ENCODE measurements at places on chromosomes 7 and 10.

GRCh38 chr7:71679480-71679879 lies 547.5 kb downstream of the GALNT17 start:
- no peak for DNase-seq

- no peak for DNase-seq
Measured at GRCh38 chr7:135938563-135938962, 38.6 kb downstream of the MTPN start.

DNA sequence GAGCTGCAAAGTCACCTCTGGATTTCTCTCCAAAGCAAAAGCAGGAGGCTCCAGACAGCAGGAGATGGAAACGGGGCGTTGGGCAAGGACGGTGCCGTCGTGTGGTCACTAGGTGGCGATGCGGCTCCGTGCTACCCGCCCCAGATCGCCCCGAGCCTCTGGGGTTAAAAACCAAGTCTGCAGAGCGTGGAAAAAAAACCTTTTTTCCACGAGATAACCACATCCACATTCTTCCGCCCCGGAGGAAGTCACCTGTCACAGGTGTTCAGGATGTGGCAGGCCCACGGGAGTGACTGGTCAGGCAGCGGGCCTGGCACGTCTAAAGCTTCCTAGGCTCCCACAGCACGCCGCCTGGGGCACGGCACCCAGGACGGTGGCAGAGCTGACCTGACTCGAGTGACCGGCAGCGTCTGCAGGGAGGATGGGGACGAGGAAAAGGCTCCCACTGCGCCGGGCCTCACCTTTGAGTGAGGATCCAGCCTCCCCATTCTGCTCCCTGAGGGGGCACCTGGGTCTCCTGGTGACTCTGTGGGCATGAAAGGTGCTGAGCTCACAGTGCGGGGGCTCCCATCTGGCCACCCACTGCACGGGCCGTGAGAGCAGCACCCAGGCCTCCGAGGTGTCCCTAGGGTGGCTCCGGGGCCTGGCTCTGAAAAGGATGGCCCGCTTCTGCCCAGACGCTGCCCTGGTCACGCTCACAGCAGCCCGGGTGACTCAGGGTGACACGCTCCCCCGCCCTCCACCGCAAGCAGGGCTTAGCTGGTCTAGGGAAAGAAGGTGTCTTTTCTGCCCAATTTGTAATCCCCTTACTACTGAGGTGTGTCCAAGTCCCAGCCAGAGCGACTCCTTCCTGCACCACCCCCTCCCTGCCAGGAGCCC lies 71.3 kb upstream of the TNRC18 start:
- peak; percentile 90 for DNase-seq

DNA sequence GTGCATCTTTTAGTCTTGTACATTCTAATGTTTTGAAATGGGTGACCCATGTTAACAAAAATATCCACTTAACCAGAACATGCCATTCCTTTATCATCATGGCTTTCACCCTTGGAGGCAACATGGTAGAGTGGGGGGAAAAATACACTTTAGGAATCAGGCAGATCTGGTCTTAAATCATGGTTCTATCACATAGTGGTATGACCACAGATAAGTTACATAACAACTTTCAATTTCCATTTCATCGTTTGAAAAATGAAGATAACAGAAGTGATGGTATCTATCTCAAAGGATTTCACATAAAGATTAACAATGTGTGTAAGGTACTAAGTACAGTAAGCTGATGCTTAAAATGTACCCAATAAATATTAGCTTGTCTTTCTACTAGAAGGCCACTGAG lies 19.0 kb downstream of the TMEM168 start:
- no peak for DNase-seq

DNA sequence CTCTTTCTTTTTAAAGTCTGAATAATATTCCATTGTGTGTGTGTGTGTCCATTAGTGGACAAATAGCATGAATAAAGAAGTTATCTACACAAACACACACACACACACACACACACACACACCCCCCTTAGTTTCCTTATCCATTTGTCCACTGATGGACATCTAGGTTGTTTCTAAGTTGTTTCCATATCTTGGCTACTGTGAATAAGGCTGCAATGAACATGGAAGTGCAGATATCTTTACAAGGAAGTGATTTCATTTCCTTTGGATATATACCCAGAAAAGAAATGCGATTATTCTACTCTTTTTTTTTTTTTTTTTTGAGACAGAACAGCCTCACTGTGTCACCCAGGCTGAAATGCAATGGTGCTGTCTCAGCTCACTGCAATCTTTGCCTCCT lies 113.5 kb downstream of the MBL2 start:
- DNase-seq = no peak

DNA sequence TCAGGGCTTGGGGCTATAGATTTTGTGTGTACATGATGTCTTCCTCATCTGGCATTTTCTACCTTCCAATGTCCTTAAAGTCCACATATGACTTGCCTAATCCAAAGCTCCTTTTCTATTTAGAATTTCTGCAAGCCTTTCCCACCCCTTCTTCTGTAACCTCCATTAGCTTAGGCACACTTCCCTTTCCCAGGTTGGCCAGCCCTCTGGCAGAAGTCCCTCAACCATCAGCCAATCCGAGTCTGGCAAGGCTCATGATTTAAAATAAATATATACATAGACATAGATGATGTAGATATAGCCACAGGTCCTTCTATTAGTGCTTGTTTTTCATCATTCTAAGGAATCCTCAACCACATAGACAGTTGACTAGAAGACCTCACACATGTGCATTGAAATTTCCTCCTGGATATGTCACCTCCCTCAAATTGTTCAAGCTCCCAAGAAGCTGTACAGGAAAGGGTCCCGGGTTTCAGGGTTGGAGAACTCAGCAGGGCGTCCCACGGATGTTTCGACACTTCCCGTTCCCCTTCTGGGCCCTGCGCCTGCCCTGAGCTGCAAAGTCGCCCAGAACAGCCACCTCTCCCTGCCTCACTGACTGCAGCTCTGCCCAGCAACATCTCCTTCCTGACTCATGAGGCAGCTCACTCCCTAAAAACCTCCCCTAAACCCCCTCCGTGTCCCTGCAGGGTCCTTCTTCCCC lies 20.4 kb upstream of the PIK3AP1 start:
- no peak for DNase-seq

DNA sequence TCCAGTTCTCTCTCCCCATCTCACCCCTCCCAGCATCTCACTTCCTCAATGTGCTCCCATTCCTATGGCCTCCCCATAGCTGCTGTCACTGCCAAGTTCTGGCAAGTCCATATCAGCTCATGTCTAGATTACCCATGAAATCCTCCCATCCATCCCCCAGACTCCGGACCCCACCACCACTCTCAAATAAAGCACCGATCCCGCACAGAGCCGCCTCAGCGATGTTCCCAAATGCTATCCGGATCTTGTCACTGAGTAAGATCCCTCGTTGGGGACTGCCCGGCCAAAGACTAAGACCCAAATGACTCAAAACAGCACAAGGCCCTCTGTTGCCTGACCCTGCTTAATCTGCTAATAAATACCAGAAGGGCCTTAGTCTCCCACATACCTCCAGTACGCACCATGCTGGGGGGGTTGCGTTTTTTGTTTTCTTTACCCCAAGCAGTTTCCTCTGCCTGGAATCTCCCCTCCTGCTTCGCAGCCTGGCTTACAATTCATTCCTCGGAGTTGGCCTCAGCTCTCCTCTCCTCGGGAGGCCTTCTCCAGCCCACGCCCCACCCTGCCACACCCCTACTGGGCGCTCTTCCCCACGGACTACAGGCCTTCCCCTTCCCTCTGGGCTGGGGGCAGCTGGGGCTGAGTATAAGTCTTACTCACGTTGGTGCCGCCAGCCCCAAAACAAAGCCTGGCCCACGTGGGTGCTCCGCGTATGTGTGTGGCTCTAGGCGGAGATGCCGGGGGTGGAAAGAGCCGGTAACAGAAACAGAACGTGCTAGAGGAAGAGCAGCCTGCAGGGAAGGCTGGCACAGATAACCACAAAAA lies 1.8 kb upstream of the DUSP5 start:
- peak; percentile 31 for DNase-seq

DNA sequence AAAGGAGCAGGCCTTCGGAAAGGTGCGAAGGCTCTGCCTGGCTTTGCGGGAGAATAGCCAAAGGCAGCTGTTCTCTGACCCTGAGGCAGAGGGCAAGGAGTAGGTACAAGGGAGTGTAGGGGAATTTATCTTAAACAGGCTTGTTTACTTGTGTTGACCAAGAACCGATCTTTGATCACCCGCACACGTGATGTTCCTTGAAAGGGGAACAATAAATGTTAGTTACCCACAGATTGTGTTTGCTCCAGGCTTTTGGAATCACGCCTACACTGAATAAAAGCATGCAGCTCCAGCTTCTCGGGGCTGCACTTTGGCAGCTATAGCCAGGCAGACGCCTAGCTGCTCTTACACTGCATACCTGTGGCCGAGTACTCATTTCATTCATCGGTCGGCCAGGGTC lies 420.8 kb downstream of the PHF14 start:
- no peak for DNase-seq

- DNase-seq = no peak
Measured at GRCh38 chr10:49001870-49002672, 62.4 kb upstream of the LRRC18 start.

- no peak for DNase-seq
Measured at GRCh38 chr10:6465437-6465836, 114.6 kb downstream of the PRKCQ start.

DNA sequence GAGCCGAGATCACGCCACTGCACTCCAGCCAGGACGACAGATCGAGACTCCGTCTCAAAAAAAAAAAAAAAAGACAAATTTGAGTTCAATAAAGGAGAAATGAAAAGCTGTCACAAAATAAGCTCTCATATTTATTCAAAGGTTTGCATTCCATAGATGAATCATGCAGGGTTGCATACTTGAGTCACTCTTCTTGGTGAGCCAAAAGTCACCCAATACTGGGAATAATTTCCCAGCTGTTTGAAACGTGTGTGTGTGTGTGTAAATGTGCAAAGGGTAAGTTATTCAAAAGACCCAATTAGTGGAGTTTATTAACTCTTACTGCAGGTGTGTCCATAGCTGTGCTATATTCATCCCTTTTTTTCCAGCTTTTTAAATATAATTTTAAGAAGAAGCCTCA lies 297.7 kb downstream of the CCDC3 start:
- DNase-seq = no peak

DNA sequence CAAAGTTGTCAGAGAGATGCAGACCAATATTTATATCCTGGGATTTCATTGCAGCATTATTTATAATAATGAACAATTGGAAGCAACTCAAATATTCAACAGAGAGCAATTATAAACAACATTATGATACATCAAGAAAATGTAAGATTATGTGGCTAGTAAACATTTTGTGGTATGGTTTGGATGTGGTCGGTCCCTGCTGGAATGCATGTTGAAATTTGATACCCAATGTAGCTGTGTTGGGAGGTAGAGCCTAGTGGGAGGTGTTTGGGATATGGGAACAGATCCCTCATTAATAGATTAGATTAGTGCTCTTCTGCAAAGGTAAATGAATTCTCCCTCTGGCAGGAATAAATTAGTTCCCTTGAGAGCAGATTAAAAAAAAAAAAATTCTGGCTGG lies 350.9 kb downstream of the ANKRD30A start:
- DNase-seq = no peak

DNA sequence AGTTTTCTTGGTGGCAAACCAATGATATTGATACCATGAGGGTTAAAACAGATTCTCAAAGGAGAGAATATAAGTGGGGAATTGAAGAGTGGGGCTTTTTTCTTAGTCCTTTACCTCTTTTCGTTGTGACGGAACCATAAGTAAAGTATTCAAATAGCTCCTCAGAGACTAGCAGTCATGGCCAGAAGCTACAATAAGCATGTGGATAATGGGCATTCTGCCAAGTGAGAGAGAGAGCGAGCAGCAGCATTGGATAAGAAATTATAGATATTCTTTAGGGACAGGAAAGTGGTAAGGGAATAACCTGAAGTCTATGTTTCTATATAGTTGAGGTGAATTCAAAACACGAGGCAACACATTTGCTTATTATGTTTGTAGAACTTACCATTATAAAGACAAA lies 235.1 kb downstream of the SEMA3E start:
- no peak for DNase-seq

- no peak for DNase-seq
Measured at GRCh38 chr10:13448216-13448615, 80.6 kb downstream of the BEND7 start.

DNA sequence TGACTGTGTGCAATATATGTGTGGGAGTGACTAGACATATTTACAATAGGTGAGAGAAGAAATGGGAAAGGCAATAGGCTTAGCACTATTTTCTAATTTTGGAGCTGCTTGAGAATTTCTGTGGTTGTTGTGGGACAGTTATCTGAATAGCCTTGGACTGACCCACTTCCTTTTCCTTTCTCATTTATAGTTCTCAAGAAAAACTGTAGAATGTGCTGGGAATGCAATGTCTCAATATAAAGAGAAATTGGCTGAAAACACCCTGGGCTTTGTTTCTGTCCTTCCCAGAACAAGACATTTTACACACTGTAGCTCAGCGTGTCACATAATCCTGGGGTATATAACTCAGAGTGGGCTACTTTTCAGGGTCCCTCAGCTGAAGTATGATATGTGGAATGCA lies 153.0 kb upstream of the RHOBTB1 start:
- no peak for DNase-seq

DNA sequence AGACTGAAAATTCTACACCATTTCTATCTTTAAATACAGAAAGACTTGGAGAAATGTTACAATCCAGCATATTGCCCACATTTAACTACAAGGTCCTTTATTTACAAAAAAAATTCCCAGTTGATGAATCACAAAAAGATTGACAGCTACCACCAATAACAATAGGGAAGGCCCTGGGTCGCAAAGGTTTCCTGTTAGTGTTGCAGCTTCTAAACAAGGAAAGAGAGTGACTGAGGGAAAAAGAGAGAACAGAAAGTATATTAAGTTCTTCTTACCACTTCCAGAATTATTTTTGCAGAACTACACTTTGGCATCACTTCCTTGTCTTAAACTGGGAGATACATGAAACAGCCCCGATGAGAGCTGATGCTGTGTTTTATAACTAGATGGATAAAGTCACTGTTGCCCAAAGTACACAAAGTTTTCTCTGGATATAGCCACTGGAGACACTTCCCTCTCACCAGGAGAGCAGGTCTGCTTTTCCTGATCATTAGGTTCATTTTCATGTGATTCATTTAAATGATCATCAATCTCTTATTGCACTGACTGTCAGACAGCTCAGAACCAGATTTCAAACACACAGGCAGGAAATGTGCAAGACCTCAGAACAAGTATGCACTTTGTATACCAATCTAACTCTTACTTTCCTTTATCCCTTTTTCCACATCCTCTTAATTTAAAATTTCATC lies 57.0 kb downstream of the SHTN1 start:
- DNase-seq = no peak

- DNase-seq = no peak
Measured at GRCh38 chr10:129784291-129784690, 179.8 kb downstream of the EBF3 start.

- peak; percentile 78 for DNase-seq
Measured at GRCh38 chr7:116525913-116526861, 1.4 kb downstream of the CAV1 start.

- DNase-seq = no peak
Measured at GRCh38 chr10:26378861-26379294, 59.3 kb upstream of the APBB1IP start.

Measured in natural killer cell (primary cell).